HEK293T (cell line): ENCODE measurements at places on chromosomes 16 and 17.

GRCh38 chr17:37802061-37802595 lies 57.3 kb upstream of the HNF1B start:
- DNase-seq = no peak

- no peak for DNase-seq
These were observed 240.3 kb downstream of the MAF start for GRCh38 chr16:79360267-79360666.

DNA sequence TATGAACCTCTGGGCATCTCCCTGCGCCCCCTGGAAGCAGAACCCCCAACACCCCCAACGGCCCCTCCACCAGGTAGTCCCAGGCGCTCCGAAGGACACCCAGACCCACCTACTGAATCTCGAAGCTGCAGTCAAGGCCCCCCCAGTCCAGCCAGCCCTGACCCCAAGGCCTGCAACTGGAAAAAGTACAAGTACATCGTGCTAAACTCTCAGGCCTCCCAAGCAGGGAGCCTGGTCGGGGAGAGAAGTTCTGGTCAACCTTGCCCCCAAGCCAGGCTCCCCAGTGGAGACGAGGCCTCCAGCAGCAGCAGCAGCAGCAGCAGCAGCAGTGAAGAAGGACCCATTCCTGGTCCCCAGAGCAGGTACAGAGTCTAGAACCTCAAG lies 1.5 kb downstream of the BCL6B start:
- DNase-seq = no peak

- DNase-seq = no peak
These were observed 44.1 kb upstream of the MGAT5B start for GRCh38 chr17:76824093-76824492.

DNA sequence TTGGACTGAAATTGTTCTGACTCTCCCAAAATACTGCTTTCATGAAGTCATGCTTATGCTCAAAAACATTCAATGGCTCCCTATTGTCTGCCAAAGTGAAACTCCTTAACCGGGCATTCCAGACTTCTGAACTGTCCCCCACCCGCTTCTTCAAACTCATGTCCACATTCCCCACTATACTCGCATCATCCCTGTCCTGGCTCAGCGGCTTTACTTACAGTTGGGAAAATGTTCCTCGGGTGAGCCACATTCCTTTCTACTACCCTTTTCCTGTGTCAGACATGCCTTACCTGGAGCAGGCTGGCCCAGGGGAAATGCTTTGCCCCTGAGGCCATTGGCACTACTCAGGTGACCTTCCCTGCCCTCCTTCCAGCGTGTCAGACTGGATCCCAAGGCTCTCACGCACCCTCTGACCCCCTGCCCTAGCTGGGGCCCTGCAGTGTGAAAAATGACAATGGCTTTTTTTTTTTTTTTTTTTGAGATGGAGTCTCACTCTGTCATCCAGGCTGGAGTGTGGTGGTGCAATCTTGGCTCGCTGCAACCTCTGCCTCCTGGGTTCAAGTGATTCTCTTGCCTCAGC lies 5.3 kb downstream of the CYGB start:
- no peak for DNase-seq

GRCh38 chr16:86723689-86724088 lies 145.3 kb downstream of the FOXL1 start:
- peak; percentile 20 for DNase-seq

DNA sequence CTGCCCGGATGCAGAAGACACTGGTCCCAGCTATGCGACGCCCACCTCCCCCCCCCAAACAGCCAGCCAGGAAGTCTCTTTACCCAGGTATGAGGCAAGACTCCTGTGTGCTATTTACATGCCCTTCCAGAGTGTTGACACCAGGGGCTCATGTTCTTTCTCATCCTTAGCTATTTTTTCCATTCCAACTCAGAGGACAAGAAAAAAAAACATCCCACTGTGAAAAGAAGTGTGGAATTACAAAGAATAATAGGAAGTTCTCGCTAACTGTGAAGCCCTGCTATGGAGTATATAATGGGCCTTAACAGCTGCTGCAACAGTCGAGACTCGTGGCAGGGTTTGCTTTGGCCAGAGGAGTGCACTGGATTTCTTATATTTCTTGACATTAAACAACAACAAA lies 584.9 kb downstream of the CDH13 start:
- no peak for DNase-seq

GRCh38 chr17:31096106-31096436 lies 1.3 kb downstream of the NF1 start:
- DNase-seq = no peak

DNA sequence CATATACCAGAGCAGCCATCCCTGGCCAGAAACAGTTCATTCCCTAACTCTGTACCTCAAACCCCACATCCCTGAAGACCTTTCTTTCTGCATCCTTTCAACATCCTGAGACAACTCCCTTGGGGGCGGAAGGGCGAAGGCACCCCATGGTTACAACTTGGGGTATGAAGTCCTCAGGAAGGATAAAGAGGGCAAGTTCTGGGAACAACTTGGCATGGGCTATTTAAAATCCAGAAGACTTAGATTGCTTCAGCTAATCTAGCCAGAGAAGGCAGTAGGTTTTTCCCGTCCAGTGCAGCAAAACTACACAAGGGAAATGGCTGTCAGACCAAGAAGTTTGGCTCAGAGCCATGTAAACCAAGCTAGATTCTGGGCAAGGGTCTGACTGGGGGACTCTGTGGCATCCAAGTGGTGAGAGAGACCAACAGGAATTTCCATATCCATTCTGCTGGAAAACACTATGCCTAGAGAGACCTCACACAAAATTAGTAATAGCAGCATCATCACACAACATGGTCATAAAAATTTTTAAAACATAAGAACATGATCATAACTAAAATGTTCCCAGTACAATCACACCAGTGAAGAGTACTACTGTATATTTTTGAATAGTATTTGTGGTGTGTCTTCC lies 113.2 kb downstream of the CDYL2 start:
- no peak for DNase-seq

DNA sequence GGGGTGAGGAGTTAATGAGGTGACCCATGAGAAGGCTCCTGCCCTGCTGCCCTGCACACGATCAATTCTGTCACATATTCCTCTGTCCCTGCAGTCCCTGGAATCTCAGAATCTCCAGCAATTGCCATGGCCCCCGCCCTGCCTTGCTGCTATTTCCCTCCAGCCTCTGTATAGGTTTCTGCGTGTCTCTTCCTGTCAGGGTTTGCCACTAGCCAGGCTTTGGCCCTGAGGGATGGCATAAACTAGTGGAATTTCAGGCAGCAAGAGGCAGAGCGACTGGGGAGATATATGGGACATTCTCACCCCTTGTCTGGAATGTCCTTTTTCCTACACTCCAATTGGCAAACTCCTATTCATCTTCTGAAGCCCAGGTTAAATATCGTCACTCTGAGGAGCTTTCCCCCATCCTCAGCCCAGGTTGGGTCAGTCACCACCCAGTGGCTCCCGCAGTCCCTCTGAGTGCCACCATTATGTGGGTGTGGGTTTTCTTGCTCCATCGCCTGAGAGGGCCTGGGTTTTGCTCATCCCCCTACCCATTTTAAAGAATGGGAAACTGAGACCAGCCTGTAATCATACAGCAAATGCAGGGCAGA lies 15.5 kb upstream of the NATD1 start:
- DNase-seq = no peak

DNA sequence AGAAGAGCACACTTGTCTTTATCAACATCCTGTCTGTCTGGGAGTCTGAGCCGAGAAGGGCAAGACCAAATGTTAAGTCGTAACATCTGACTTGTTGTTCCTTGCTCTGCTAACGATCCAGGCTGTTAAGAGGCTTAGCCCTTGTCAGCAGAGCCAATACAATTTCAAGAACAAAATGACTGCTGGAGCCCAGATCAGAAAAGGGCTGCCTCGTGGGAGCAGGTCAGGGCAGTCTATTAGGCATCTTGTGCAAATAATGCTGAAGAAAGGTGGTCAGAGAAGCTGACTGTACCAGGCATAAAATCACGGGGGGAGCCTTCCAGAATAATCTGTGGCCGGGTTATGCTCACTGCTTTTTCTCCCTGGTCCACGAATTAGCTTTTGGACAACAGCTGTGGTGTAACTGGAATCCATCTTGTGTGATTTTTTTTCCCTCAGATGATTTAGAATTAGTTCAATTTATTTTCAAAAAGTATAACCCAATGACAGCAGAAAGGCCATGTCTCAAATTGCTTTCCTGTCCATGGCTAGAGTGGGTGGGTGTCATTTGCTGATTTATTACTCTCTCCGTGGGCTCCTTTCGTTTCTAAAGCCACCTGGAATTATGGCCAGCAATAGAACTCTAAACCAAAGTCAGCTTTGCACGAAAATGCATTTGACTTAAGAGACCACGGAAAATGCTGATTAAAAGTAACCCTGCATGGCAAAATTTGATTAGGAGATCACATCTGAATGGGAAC lies 221.1 kb upstream of the HSBP1 start:
- DNase-seq = no peak

- no peak for DNase-seq
These were observed 975 bp downstream of the CHD9 start for GRCh38 chr16:53055541-53056391.

DNA sequence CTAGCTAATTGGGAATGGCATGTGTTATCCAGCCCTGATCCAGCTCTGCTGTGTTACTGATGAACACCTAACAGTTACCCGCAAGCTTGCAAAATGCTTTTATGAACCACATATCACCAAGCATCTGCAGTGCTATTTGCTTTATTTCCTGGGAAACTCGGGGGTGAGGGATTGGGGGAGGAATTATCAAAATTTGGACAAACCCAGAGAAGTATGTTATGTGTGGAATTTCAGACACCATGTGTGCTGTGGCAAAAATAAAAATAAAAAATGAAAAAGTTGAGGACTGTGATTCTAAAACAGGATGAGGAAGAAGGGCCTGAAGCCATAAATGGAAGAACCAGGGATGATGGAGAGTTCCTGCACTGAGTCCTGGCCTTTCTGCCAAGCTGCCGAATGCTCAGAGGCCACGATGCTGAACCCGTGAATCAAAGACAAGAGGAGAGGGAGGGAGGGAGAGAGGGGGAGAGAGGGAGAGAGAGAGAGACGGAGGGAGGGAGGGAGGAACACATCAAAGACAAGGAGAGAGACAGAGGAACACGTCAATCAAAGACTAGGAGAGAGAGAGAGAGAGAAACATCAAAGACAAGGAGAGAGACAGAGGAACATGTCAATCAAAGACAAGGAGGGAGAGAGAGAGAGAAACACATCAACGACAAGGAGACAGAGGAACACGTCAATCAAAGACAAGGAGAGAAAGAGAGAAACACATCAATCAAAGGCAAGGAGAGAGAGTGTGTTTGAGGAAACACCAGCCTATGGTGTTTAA lies 89.8 kb downstream of the MRM3 start:
- no peak for DNase-seq

DNA sequence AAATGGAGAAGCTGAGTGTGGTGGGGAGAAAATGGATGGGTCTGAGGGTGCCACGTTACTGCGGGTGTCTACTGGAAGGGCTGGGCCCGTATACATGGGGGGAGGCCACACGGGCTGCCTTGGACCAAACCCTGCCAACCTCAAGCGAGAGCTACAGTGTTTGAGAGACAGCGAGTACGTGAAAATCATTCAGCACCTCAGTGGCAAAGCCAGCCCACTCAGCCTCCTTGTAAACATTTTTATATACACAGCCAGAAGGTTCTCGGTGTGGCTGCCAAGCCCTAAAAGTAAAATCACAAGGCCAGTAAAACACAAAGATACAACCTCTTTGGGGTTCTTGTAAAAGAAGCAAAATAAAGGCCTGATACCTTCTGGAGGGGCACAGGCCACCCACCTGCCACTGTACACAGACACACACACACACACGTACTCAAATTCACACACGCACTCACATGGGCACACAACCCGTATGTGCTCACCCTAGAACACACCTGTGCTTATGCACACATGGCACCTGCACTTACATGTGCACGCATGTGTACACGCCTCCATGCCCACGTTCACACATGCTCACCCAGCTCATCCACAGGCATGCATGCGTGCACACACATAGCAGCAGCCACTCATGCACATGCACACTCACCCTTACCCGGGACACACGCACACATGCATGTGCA lies 102.8 kb downstream of the GSG1L start:
- no peak for DNase-seq

DNA sequence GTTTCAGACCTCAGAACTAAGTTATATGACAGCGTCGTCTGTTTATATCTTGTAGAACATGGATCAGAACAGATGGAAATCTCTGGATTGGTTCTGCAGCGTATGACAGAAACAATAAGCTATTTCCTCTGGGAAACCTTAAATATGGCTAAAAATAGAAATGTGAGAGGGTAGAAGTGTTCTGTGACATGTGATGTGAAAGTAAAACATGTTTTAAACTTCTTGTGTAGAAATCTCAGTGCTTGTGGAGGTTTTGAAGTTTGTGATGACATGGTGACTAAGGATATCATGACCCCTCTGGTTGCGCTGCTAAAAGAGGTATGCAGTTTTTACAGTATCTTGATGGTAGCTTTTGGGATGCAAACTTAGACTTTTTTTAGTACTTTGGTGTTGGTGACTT lies 2.8 kb downstream of the HEATR3 start:
- DNase-seq = no peak

GRCh38 chr17:78366109-78366848 lies 6.4 kb upstream of the SOCS3 start:
- no peak for DNase-seq

- DNase-seq = no peak
These were observed 4.9 kb downstream of the CD300A start for GRCh38 chr17:74471341-74471740.

- DNase-seq = no peak
These were observed 1.1 kb upstream of the PRPSAP1 start for GRCh38 chr17:76354747-76355310.

DNA sequence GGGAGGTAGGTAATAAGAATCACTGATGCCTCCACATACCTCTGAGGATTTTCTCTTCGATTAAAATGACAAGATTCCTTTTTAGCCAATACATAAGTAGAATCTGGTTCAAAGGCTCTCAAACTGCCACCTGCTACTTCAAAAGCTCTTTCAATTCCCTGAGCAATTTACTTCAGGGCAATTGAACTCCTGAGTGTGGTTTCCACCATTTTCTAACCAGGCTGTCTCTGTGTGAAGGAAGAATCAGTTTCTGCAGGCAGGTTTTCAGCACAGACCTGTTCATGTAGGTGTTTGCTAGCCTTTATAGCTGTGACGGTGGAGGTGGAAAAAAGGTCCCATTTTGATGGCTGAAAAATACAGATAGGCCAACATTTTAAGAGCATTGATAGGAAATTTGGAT lies 18.2 kb upstream of the HS3ST3B1 start:
- DNase-seq = no peak

DNA sequence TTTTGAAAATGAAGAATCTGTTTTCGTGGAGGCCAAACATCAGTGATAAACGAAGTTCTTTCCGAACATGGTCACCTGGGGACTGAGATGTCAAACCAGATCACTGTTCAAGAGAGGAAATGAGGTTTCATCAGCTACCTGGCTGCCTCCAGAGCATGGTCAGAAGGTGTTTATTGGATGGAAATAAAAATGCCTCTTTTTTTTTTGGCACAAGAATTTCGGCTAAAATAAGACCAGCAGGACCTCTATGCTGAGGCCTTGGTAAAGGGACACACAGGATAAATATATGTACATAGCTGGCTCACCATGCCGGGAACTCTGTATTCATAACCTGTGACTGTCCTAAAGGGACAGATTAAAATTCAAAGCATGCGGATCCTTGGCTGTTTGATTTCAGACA lies 135.3 kb downstream of the UTP18 start:
- no peak for DNase-seq
